Progenitor cell of endocrine pancreas (in vitro differentiated cells): ENCODE measurements at places on chromosomes 1 and 21.

DNA sequence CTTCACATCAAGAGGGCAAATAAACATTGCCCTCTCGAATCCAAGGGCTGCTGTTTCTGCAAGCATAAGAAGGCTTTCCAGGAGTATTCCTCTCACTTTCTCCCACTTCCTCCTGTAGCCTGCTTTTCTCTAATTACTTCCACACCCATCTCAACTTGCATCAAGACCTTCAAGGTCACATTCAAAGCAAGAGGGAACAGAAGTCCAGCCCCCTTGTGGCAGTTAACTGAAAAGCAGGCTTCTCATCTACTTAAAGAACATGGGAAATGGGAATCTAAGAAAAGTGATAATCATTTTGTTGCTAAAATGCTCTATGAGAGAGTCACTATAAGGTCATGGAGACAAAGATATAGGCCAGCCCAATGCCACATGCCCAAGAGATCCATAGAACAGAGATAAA lies 874.4 kb downstream of the KCNT2 start:
- DNase-seq, result no peak

- DNase-seq, result no peak
These were observed 12.9 kb upstream of the CEP85 start for GRCh38 chr1:26221094-26221493.

DNA sequence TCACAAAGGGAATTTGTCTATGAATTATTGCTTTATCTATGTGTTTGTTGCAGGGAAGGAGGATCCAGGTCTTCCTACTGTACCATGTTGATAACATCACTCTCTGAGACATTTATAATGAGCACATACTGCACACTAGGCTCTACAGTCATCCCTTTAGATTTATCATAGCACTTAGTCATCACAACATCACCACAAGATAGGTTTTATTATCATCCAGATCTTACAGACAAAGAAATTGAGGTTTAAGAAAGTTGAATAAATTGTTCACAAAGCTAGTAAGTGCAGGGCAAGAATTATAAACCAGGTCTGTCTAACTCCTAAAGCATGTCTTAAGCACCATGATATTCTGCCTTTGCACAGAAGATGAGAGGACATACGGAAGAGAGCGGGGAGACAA lies 121.1 kb upstream of the ST6GALNAC5 start:
- no peak for DNase-seq

- DNase-seq, result no peak
These were observed 216.8 kb downstream of the TOMM20 start for GRCh38 chr1:234911787-234912186.

DNA sequence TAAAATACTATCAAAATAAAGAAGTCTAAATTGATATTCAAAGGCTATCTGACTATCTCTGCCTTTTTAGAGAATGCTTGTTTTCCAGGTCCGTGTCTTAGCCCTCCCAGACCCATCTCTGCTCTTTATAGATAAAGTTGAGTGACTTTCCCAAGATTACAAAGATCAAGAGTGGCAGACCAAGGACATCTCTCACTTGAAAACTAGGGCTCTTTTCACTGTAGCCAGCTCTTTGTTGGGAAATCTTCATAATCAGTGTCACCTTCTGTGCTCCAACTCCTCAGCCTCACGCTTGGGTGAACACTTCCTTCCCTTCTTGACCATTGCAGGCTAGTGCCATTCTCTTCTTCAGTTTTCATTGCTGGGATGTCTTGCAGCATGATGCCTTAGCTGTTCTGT lies 211.1 kb downstream of the PBX1 start:
- DNase-seq, result no peak

DNA sequence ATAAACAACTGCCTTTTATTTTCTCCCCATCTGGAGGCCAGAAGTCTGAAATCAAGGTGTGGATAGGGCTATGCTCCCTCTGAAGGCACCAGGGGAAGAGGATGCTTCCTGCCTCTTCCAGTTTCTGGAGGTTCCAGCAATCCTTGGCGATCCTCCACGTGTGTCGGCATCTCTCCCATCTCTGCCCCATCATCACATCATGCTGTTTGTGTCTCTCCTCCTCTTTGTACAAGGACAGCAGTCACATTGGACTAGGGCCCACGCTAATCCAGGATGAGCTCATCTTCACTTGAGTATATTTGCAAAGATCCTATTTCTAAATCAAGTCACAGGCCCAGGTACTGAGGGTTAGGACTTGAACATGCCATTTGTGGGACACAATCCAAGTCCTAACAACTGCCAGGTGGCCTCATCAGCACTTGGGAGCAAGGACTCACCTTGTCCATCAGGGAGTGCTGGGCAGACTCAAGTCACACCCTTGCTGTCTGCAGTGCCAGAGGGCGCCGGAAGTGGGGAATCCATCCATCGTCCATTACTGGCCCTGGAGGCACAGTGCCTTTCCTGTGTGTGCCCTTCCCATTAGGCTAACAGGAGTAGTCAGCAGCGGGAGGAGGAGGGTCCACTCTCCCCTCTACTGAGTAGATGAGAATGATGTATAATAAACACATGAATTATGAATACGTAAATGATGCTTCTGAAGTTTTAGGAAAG lies 185.4 kb upstream of the AJAP1 start:
- DNase-seq, result no peak

DNA sequence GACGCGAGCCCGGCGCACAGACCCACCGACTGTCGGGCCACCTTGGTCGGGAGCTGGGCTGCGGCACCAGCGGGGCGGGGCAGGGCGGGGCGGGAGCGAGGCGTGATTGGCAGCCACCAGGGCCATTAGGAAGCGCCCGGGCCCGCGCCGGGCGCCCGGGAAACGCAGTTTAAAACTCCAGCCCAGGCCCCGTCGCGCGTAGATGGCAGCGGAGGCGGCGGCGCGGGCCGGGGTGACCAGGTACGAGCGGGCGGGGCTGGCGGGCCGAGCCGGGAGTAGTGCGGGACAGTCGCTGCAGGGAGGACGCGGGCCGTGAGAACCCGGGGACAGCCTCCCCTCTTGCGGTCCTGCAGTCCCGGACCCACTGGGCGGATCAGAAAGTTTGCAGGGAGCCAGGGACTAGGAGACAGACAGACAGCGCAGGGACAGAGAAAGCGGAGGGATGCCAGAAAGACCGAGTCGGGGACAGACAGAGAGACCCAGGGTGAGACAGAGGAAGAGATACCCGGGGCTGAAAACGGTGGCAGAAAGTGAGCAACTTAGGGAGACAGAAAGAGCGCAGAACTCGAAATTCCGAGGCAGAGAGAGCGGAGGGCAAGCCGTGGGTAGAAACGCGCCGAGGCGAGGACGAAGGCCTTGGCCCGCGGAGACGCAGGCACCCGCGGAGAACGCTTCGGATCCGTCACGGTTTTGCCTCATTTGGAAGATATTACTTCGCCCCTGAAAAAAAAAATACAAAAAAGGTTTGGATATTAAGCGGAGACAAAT lies at the start of gene DMBX1:
Gene DMBX1 (plus strand): TSS at position 199 of the 768 bp plus-strand sequence. CDS start 17,175 bp downstream, outside the sequence.
- no peak for DNase-seq

- no peak for DNase-seq
These were observed 54.6 kb upstream of the ACTRT2 start for GRCh38 chr1:2966449-2967328.

DNA sequence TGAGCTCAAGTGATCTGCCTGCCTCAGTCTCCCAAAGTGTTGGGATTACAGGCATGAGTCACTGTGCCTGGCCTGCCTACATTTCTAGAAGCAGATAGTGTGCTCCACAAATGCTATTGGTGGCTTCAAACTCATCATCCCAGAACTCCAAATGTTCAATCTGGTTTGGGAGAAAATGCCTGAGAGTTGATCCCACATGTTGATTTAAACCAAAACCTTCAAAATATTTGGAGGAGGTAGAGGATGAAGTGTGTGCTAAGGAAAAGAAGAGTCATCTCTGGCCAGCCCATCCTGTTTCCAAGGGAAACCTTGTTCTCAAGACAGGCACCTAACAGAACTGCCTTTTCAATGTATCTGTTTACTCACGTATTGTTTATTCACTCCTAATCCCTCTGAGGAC lies 55.4 kb upstream of the GRHL3 start:
- DNase-seq, result no peak

- DNase-seq, result no peak
These were observed 70.8 kb upstream of the MPC2 start for GRCh38 chr1:168007691-168008090.

GRCh38 chr1:175408986-175409385 lies 216.4 kb upstream of the KIAA0040 start:
- DNase-seq, result no peak

DNA sequence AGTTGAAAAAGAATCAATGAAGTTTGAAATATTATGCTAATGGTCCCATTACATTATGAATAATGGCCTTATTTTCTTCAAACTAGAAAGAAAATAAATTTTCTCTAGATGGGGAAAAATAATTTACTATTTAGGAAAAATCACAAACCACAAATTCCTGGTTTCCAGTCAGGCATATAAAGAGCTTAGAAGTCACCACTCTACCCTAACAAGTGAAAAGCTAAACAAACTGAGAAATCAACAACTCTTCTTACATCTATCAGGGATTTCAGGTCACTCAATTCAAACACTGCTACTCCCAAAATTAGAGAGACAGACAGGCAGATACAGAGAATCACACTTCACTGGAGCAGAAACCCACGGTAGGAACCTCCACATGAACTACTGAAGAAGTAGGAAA lies 82.1 kb upstream of the LRRC7 start:
- no peak for DNase-seq

DNA sequence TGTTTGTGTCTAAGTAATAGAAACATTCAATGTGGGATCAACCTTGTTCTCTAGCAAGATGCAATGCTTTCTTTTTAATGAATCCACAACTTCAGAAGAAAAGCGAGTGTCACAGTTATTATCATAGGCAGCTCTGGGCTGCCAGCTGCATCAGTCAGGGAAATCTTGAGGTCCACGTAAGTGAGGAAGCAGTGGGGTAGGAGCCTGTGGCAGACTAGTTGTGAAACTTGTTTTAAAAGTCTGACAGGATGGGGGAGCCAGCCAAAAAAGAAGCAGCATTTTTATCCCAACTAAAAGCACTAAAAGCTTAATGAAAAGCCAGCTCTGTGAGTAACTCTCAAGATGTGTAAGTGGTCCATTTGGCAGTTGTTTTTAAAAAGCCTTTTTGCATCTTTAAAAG lies 113.1 kb downstream of the ZNF326 start:
- DNase-seq, result no peak

DNA sequence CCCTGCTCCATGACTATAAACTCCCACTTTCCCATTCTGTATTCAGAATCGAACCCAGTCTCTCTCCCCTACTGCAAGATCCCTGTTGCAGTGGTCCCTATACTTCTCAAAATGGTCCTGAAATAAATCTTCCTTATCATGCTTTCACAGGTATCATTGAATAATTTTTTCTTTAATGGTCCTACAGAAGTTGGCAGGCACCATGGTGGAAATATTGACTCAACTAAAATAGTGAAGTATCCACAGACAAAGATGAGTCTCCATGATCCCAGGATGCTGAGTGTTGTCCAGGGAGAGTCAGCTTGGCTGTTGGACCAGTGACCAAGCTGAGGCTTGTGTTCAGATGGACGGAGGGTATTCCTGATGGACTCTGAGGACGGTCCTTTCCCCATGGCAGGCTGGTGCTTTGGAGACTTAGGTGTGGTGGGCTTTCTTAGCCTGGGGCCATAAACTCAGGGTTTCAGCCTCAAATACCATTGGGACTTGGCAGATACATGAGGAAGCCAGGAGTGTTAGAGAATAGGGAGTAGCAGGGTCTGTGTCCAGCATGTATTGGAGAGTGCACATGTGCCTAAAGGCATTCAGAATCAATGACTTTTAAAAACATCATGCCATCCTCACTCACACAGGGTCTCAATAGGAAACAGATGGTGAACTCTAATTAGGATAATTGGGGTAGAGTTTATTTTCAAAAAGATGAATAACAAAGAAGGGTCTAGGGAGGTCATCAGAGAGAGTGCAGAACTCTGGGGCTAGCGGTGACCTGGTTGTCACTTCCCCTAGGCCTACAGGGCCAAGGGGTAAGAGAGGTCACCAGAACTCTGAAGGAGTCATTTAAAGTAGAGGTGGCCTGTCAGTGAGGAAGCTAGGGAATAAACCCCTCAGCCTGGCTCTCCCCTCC lies 19.8 kb downstream of the TINAGL1 start:
- DNase-seq, result no peak

DNA sequence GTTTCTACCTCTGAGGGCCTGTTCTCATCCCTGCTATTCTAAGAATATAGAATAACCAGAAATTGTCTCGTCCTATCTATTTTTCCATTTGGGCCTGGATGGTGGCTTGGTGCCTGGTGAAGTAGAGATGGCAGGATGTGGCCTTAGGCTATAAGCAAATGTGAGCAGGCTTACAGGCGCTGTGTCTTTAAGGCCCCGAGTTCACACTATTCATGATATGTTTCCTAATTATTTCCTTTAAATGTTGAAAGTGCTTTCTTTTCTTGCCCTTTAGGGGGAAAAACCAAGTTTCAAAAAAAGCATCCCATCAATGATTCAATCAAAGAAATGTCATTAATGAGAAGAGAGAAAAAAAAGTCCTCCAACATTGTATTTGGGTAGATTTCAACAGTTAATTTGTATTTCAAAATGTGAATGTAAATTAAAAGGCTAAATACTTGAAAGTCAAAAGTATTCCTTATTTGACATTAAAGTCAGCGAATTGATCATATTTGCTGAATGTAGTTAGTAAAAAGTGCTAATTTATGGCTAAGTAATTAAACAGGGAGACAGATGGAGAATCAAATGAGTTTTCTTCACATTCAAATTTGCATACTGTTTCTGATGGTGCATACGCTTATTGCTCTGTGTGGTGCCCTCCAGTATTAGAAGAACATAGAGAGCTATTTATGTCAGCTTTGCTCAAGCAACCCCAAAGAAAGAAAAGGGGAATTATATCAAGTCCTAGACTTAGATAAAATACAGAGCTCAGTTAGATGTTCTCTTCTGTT lies 34.0 kb upstream of the HUNK start:
- DNase-seq, result no peak

- no peak for DNase-seq
These were observed 56.2 kb upstream of the PRRC2C start for GRCh38 chr1:171429137-171429536.

GRCh38 chr1:26607186-26607585 lies 77.6 kb downstream of the RPS6KA1 start:
- no peak for DNase-seq

DNA sequence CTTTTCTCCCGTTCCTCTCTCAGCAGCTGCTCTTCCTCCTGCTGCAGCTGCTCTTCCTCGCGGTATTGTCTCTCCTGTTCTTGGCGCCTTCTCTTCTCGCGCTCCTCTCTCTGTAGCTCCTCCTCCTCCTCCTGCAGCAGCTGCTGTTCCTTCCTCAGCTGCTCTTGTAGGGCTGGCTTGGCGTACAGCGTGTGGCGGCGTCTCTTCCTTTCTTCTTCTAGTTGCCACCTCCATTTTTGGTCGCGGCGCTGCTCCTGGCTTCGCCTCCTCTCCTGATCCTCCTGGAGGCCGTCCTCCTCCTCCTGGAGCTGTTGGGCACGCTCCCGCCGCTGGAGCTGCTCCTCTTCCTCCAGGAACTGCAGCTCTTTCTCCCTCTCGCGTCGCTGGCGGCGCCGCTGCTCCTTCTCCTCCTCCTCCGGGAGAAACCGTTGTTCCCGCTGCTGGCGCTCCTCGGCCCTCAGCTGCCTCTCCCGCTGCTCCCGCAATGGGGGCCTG lies 4.8 kb downstream of the TCHH start:
- DNase-seq, result no peak

DNA sequence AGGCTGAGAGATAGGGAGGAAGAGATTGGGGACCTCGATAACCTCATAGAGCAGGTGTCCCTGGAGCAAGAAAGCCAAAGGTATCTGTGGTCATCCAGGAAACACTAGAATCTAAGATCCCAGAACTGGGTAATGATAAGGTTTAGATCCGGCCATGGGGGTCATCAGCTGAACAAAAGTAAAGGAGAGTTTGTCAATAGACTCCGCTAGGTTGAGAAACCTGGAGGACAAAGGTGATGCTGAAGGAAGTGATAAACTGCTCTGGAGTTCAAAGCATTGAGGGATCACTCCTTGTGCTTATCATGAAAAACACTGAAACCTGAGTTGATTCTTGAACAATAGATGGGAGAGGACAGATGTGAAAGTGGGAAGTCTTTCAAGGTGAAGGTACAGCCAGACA lies 59.5 kb upstream of the SLC2A1 start:
- no peak for DNase-seq
